ENCODE measurements at places on chromosomes 3 and 15.

DNA sequence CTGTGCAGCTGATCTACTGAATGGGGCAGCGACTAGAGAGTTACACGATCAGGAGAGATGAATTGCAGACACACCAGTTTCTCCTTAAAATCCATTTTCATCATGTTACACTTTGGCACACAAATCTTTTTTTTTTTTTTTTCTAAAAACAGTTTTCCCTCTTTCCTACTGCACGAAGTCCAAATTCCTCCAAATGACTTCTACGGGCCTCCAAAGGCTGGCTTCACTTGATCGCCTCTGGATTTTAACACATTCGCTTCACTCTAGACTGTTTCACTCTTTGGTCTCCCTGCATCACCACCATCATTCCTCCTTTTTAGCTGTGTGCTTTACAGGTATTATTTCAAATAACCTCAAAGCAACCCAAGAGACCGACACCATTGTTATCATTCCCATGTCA, 268.6 kb downstream of the RORA start:
- no peak for DNase-seq

- DNase-seq, result no peak
These were observed 50.5 kb downstream of the CHST2 start for GRCh38 chr3:143170074-143170473.

DNA sequence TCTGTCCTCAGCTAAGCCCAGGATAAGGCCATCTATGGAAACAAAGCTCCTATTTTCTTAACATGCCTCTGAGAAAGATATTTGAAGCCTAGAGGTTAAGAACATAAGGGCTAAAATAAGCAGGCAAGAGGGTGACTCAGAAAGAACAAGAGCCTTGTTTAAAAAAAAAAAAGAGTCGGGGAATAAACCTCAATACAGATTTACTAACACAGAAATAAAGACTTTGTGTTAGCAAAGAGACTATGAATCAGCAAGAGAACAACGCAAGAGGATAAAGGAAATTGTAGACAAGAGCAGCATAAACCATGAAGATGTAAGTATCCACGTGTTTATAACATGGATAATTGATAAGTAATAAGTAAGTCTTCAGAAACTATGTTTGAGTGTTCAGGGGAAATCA, 36.0 kb downstream of the RAB27A start:
- DNase-seq, result no peak

- DNase-seq, result no peak
These were observed 380.7 kb upstream of the KCNMB2 start for GRCh38 chr3:178155521-178155920.

DNA sequence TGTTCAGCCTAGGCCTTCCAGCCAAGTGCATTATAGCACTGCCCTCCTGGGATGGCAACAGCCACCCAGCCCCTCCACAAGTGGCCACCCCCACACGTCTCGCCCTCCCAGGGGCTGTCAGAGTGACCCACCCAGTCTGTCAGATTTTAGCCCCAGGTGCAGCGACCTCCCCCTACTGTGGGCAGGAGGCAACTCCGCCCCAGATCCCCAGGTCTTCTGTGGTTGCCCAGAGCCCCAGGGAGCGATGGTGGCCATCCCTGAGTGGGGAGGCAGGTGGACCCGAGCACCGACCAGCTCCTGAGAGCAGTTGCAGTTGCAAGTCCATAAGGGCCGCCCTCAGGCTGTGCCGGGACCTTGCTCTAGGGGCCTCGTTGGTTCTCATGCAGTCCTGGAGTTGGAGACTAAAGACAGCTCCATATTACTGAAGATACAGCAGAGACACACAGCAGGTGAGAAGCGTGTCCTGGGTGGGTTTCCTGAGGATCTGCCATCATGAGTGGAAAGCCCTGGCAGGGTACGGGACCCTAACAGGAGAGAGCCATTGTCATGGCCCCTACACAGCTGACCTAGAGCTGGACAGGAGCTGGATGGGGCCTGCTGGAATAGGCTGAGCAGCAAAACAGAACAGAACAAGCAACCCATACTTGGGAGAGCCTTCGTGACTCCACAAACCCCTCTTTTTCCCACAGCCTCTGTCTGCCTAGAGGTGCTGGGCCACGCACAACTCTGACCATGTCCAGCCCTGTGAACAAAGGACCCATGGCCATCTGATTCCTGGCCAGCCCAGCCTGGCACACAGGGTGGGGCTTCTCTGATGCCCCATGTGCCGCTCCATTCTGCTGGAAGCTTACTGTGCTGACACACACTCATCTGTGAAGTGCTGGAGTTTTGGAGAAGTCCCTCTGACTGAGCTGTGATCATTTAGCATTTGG, 110.3 kb upstream of the ALDH1A3 start:
- no peak for DNase-seq

- DNase-seq, result no peak
These were observed 37.1 kb downstream of the ADAMTS9 start for GRCh38 chr3:64650715-64651114.

DNA sequence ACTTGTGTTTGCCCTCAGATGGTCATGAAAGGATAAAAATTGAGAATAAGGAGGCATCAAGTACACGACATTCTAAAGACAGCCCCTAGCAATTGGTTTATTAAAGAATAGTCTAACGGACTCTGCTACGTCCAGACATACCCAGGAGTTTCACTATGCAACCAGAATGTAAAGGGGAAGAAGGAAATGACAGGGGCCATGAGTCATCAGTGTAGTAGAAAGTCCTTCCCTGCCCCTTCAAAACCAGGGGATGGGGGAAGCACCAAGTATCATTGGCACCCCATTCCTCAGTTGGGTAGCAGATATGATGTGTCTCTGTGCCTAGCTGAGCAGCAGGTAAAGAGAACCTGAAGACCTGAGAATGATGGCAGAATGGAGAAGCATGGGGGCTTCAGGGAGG, 367.4 kb downstream of the IL20RB start:
- DNase-seq, result no peak

DNA sequence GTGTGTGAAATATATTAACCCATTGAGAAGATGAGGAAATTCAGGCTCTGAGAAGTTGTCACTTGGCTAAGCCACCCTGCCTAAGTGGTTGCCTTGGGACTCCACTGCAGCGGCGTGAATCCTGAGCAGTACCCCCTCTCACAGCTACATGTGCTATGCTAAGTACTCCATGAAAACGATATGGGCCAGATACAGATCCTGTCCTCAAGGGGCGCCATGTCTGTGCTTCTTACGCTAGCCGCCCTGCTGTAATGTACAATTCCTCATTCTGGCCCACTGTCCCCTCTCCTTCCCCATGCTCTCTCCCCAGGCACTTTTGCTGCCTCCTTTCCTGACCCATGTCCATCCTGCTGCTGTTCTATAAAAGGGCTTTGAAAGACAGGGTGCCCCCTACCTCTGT, 140.3 kb downstream of the FEZF2 start:
- no peak for DNase-seq

DNA sequence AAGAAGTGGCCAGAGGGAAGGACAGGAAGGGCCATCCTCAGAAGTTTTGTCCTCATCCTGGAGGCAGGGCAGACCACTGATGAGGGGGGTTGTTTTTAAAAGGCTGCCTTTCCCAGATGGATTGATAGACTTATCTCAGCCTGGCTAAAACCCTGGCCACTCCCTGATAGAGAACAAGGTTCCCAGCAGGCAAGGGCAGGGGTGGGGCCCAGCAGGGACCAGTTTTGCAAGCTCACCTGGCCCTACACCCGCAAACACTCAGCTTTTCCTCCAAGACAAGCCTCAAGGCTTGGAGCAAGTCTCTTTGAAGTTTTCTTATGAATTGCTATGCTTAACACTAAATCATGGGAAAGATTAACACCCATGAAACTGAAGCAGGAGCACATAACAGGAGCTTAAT, 9.1 kb downstream of the LIPC start:
- no peak for DNase-seq

DNA sequence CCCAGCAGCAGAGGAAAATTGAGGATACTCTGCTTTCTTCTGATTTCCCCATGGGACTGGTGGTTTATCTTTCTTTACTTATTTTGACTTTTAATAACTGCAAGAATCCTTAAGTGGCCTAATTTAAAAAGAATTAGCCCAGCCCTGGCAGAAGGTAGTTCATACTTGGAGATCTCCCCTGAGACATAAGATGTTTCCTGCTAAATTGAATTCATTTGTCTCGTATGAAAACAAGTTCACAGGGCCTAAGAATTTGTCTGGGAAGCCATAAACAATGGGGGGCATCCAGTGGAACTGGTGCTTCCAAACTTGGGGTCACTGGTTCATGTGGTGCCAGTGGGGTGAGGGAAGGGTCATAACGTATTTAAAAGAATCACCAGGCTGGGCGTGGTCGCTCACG, 283.1 kb upstream of the RASGRP1 start:
- no peak for DNase-seq

- no peak for DNase-seq
These were observed 103.8 kb upstream of the KLF13 start for GRCh38 chr15:31222773-31223341.

- DNase-seq, result no peak
These were observed 819.7 kb downstream of the FHIT start for GRCh38 chr3:60431599-60431958.

DNA sequence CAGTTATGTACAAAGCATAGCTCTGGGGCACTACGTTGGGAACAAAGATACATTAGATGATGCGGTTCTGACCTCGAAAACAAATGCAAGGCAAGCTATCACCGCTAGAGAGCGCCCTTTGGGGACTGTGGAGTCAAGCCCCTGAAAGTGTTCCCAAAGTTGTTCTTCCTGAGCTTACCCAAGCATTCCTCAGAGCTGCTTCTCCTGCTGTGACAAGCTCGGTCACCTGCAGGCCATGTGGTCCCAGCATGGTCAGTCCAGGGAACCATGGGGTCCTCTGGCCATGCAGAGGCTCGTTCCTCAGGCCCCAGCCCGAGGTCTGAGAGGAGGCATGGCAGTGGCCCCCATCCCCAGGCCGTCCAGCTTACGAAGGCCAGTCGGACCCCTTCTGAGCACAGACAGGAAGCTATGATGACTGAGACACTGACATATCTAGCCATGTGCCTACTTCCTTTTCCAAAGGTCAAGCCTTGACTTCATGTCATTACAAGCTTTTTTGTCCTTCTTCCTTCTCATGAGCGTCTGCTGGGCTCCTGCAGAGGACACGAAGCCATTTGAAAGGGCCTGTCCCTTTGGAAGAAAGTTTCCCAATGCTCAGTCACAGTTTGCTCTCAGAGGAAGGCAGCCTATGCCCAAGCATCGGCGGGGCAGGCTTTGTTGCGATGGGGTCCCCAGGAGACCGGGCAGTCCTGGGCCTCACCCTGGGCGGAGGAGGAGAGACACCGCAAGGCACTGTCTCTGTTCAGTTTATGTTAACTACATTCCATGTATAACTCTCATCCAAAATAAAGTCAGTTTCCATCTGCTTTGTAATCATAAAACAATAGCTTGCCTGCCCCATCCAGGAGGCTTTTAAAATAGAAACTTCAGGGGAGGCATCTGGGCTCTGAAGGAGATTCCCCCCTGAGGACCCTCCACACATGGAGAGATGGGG, 79.3 kb downstream of the ATP10A start:
- peak; percentile 18 for DNase-seq
